ENCODE measurements at places on chromosomes 2 and 18.

GRCh38 chr2:171521361-171522051 lies 768 bp upstream of the CYBRD1 start:
- DNase-seq, result no peak

DNA sequence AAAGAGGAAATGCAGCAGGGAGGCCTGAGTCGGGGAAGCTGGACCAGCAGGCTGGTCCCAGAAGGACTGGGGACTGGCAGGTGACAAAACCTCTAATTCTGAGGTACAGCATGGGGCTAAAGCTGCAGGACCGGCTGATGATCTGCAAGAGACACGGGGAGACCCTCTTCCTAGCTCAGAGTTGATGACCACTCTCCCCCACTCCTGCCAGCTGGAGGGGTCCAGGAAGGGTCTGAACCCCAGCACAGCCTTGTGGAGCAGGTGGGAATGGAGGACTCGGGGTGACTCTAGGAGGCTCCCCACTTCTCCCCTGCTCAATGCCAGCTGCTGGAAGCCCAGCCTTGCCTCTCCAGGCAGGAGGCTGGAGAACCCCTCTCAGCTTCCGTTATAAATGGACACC lies 67.7 kb downstream of the TWIST2 start:
- DNase-seq, result no peak

- DNase-seq, result no peak
These were observed 1.9 kb upstream of the CABYR start for GRCh38 chr18:24136967-24137373.

DNA sequence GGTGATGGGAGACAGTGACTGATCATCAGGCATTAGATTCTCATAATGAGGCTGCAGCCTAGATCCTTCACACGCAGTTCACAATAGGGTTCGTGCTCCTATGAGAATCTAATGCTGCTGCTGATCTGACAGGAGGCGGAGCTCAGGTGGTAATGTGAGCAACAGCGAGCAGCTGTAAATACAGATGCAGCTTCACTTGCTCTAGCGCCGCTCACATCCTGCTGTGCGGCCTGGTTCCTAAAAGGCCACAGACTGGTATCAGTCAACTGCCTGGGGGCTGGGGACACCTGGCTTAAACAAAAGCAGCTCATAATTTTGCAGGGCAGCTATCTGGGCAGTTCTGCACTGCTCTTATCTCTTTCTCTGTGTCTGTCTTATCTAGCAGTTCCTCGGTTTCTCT lies 20.4 kb upstream of the CD226 start:
- no peak for DNase-seq

GRCh38 chr2:224584111-224584784 lies 915 bp downstream of the CUL3 start:
- peak; percentile 10 for DNase-seq
